ENCODE measurements at places on chromosomes 2 and 18.

- no peak for DNase-seq
Observed at GRCh38 chr2:46835520-46835919, 80.1 kb downstream of the MCFD2 start.

DNA sequence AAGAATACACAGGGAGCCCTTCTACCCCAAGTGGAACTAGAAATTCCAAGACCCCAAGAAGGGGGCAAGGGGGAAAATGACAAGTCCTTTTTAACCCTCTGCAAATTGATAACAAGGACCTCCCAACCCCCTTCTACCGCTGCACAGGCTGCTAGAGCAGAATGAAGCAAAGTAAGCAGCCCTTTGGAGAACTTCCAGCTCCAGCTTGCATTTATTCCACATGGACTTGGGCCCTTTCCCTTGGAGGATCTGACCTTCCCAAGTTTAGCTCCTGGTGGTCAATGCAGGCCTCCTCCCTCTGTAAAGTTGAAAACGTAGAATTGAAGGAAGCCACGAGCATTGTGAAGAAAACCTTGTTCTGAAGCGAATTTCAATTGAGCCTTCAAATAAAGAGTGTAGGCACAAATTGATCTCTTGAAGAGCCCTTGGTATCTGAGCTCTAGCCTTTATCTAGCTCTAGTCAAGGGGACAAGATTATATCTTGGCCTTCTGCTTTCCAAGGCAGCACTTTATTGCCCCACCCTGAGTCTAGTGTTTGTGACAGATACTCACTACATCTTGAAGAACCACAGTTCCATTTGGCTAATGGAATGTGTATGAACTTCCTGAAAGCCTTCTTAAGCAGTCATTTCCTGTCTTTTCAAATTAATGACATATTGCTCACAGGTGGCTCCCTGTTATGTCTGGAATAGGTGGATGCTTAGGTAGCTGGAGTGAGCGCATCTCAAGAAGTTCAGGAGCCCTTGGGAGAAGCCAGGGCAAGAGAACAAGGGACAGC is 37.2 kb downstream of the SLC14A2 start:
- DNase-seq: no peak

- DNase-seq: peak; percentile 58
Observed at GRCh38 chr18:44729631-44730101, 49.0 kb downstream of the SETBP1 start.

DNA sequence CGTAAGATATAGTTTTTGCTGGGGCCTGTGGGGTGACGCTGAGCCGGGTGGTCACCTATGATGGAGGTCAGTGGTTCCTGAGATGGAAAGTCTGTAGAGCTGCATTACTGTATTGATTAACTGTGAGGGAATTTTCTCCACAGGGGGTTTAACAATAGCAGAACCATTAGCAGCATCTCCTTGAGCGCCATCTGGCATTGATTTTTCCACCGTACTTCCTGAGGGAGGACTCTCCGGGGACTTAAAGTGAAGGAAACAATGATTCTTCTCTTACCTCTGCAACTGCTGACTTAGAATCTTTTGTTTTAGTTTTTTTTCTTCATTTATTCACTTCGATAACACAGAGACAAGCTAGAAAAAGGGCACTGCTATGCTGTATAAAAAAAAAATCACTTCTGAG is 22.6 kb upstream of the RNF125 start:
- DNase-seq: no peak

DNA sequence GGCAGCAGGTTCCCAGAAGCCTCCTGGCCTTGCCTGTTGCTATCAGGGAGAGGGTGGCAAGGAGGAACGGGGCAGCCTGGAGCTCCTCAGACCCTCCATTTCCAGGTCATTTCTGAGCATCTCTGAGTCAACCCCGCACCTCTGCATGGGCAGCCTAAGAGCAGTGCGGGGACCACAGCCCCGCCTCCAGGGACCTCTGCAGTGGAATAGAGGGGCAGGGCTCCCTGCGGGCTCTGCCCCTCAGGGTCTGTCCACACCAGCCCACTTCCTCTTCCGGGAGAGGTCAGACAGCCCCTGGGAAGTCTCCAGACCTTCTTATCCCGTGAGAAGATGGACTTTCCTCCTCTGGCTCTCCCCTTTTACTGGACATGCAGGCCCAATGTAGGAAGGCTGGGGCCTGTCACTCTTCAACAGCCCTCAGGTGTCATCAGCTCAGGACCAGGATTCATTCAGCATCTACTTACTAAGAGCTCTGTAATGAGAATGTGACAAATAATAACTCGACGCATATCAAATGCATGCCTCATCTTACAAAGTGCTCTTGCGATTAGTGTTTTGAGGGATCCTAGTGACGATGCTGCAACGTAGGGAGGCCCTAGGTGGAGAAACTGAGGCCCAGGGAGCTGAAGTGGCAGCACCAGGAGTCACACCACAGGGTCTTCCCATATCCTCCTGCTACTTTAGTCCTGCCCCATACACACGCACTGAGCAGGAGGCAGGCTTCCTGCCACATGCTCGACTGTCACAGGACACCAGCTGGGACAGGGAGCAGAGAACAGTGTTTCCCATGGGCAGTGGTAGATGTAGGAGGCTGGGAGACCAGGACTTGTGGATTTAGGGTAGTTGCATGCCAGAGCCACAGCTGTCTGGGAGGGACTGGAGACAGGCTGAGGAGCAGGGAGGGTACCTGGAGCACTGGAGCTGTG is 28.0 kb downstream of the SH2D6 start:
- DNase-seq: peak; percentile 56

GRCh38 chr18:3808985-3809780 is 359.2 kb downstream of the TGIF1 start:
- no peak for DNase-seq

DNA sequence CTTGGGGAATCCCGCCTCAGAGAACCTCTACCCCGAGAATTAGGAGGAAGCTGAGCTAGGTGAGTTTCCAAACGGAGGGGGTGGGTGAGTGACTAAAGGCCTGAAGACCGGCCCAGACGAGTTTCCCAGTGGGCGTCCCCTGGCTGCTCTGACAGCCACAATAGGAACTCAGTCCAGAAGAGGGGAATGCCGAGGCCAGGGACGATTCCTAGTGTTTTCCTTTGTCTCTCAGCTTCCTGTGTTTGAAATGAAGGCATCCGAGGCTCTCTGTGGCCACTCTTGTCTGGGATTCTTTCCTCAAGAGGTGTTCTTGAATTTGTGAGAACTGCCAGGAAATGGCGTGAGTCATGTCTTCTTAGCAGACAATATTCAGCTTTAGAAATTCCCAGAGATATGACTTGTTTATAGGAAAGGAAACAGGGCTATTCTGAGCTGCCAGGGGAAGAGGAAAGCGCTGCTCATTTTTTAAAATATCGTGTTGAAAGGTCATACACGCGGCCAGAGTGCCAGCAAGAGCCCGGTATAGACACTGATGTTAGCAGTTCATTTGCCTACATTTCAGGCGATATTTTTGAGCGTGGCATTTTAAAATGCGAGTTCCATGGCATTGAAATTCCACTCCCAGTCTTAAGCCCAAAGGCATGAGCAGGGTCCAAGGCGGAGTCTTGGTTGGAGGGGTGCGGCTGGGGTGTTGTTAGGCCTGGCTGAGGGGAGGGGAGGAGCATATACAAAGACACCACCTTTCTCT is 169.1 kb upstream of the KLF7 start:
- no peak for DNase-seq
